ENCODE measurements at places on chromosomes 3 and 15.

- peak; percentile 81 for DNase-seq
These were observed at the start of gene PLXNA1 for GRCh38 chr3:126982471-126983175. PLXNA1 (plus strand) TSS chr3:126983115; CDS start chr3:126988594, 5,479 bp downstream.

DNA sequence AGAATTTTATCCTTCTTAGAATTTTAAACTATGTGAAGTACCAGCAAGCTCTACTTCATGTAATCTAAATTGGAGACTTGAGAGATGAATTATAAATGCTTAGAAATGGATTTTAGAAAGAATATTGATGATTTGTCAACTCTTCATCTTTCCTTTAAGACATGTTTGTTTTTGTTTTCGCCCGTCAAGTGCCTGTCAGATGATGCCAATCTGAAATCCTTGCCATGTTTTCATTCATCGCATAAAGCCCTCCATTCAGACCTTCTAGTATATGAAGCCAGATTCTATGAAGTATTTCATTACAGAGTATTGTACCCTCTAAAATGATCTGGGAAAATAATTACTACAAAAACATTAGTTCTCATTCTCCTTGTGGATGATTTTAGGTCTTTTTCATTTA lies 223.2 kb upstream of the SOX2 start:
- no peak for DNase-seq

DNA sequence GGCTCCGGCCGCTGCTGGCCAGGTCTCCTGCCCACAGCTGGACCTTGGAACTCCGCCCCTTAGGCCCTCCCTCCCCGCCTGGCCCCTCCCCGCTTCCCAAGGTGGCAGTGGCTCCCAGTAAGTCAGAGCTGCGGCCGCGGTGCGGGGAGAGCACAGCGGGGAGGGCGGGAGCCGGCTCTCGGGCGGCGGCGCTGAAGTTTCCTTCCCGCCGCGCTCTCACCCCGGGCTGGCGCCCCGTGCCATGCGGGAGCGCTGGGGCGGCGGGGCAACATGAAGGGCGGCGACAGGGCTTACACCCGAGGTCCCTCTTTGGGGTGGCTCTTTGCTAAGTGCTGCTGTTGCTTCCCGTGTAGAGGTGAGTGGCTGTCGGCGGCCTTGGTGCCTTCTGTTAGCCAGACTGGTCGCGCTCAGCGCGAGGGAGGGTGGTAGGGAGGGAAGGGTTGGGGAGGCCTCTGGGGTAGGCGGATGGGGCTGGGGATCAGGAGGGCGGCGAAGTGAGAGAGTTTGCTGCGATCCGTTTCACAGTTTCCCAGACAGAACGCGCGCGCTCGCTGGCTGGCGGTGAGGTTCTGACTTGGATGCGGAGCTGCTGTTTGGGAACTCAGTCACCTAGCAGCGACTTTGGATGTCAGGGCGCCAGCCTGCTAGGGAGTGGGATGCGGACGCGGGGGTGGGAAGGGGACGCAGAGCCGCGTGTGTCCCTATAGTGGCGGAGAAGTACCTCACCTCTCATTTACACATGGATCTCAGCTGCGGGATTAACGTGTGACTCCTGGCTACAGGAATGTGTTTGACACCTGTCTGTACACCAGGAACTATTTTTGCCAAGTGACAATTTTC lies 145.5 kb upstream of the UMPS start:
- DNase-seq = peak; percentile 41

DNA sequence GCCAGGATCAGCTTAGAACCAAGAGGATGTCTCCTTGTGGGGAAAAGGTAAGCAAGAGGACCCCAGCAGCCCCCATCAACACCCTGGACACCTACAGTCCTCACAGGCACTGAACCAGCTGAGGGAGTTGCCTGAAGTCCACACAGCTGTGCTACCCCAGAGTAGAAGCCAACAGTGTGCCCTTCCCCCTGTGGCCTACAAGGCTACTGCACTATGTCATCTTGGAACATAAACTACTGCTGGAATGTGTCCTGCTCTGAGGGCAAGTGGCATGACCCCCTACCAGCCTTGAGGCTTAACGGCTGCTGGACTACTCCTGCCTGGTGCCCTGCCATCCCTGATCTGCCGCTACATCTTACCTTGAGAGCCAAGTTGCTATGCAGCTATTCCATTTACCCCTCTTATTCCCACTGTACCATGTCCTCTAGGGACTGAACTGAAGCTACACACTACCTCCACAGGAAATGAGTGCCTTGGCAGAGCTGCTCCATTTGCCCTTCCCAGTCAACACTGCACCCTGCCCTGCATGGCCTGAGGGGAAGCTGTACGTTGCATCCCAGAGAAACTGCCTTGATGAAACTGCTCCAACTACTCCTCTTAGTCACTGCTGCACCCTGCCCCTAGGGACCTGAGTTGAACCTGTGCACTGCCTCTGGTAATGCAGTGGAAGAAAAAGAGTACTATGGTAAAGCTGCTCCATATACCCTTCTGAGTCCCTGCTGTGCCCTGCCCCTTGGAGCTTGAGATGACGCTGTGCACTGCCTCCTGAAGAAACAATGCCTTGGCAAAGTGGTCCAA lies 40.2 kb upstream of the ATP13A5 start:
- no peak for DNase-seq

DNA sequence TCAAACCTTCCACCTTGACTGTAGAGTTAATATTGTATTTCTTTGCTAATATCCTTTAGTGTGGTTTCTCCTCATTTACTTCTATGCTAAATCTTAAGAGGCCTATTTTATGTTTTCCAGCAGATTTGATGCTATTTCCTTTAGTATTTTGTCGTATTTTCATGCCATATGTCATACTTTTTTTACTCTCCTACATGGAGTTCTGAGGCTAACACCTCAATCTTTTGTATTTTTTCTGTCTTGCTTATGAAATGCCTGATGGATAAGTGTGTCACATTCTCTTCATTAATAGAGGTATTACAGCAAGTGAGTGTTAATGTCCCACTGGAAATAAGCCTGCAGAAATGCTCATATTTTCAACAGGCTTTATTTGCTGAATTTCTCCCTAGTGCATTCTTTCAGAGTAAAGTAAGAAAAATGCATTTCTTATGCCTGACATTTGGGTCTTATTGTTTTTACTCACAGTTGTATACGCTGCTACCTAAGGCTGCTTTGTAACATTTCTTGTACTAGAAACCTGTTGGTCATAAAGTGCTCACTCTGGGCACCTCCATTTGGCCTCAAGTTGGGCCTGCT lies 63.2 kb downstream of the DIPK2A start:
- DNase-seq = no peak

- no peak for DNase-seq
These were observed 10.8 kb upstream of the SEMA3B start for GRCh38 chr3:50258029-50258680.

GRCh38 chr3:355622-356021 lies 159.1 kb downstream of the CHL1 start:
- DNase-seq = no peak

DNA sequence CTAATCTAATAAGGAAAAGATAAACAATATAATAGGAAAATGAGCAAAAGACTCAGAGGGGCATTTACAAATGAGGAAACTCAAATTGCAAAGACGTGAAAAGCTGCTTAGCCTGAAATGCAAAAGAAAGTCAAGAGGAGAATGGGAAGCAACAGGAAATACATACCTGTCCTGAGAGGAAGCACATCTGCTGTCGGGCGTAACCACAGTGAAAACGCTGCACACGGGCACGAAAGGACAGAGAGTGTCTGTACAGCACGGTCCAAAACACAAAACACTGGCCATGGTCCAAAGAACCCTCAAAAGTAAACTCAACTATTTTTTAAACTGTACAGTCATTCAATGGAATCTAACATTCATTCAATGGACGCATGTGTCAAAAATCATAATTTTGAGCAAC lies 100.6 kb downstream of the CHSY1 start:
- DNase-seq = no peak

DNA sequence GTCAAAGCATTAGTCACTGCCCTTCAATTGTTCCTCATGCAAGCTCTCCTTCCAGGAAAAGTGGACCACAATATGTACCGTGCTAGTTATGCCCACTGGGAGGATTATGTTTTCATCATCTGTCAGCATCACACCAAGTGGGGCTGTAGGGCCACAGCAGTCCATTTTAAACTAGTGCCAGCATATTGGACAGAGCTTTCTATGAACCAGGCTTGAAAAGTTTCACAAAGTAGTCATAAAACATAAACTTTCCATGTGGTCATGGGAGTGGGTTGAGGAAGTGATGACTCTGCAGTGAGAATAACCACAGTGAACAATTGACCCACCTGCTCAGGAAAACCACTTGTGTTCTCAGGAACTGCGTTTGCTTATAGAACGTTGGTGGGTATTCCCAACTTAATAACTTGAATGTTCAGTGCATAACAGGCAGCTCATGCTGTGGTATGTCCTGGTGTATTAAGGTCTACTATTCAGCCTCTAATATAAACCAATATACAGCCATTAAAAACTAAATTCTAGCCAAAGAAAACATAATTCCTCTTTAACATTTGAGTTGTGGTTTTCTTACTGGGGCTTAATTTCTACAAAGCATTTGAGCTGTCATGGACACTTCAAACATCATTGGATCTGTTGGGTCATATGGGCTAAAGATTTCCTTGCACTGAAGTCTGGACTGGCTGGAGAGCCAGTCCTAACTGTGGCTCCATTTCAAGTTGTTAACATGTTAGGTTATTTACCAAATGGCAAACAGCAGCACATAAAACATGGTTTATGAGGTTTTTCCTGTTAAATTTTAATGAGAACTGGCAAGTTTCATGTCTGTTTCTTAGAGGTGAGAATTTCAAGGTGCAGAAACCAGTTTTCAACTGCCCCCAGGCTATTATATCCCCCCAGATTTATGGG lies 274.1 kb downstream of the OTOL1 start:
- DNase-seq = peak; percentile 12

All from NCI-H1105 (cell line).